ENCODE measurements at places on chromosomes 6 and 20.
A peak's percentile ranks its signal among the peaks of the same experiment; 100 is the strongest.

GRCh38 chr6:169890049-169890448, 138.6 kb downstream of the ERMARD start:
- H3K27me3 ChIP-seq: no peaks in the 10 kb centered on the region
- DNase-seq: no peak
- no peaks in the 10 kb centered on the region for H3K4me1 ChIP-seq
- H3K36me3 ChIP-seq: no peaks in the 10 kb centered on the region
- no peak overlapping the region for H3K27ac ChIP-seq

GRCh38 chr20:45311589-45312211, 3.6 kb upstream of the MATN4 start:
- H3K4me1 ChIP-seq: peaks cover 6% of the 10 kb centered on the region
- H3K27ac ChIP-seq: no peak overlapping the region
- no peaks in the 10 kb centered on the region for H3K36me3 ChIP-seq
- H3K27me3 ChIP-seq: no peaks in the 10 kb centered on the region

DNA sequence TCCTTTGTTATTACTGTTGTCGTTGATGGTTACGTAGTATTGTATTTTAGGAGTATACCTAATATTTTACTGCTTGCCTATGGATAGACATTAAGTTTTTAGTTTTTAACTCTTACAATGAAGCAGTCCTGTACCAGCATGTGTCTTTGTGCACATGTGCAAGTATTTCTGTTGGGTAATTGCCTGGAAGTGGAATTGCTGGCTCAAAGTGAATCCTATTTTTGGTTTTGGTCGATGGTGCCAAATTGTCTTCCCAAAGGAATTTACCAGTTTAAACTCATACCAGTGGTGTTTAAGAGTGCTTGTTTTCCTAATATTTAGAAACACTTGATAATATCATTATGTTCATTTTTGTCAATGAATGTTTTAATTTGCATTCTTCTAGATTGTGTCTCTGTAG, 75.5 kb downstream of the ANKS1A start:
- no peaks in the 10 kb centered on the region for H3K27me3 ChIP-seq
- no peak for DNase-seq
- no peaks in the 10 kb centered on the region for H3K36me3 ChIP-seq

GRCh38 chr6:71336901-71337300, 48.3 kb downstream of the OGFRL1 start:
- no peaks in the 10 kb centered on the region for H3K36me3 ChIP-seq
- no peak overlapping the region for H3K4me3 ChIP-seq
- no peaks in the 10 kb centered on the region for H3K4me1 ChIP-seq
- no peaks in the 10 kb centered on the region for H3K27me3 ChIP-seq

DNA sequence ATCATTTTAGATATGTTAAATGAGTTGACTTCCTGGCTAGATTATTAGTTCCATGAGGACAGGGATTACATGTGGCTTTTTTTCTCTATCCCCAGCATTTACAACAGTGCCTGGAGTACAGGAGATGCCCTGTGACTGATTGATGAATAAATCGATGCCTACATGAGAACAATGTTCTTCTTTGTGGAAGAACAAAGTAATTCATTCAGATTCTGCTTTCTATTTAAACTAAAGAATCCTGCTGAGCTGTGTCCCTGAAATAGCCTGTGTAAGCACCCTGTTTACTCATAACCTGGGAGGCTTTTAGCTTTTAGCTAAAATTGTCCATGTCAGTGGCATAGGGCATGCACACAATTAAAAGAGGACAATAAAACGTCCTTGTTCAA, 125.1 kb upstream of the BTBD3 start:
- no peaks in the 10 kb centered on the region for H3K36me3 ChIP-seq
- no peak overlapping the region for H3K27ac ChIP-seq
- H3K4me3 ChIP-seq: no peak overlapping the region

DNA sequence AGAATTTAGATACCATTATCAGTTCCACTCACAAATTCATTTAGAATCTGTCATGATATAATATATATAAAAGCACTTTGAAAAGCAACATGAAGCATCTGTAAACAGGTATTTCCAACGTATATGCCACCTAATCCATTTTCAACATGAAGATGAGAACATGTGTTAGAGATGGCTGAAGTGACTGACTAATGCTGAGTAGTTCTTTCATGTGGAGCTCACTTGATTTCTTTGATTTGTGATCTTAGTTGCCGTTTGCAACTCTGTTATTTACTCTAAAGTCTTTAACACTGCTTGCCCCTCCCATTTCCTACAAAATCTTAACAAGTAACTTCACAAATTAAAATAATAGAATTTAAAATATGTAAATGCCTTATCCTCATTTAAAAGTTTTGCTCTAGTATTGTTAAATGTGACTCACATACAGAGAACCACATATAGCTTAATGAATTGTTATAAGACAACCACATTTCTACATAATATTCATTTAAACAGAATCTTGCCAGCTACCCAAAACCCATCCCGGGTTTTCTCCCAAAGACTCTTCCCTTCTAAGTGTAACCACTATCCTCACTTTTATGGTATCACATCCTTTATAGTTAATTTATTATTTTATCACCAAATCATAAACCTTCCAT, 78.3 kb downstream of the ME1 start:
- no peaks in the 10 kb centered on the region for H3K27me3 ChIP-seq
- DNase-seq: no peak
- no peak overlapping the region for H3K4me3 ChIP-seq
- no peaks in the 10 kb centered on the region for H3K36me3 ChIP-seq
- H3K27ac ChIP-seq: no peak overlapping the region

DNA sequence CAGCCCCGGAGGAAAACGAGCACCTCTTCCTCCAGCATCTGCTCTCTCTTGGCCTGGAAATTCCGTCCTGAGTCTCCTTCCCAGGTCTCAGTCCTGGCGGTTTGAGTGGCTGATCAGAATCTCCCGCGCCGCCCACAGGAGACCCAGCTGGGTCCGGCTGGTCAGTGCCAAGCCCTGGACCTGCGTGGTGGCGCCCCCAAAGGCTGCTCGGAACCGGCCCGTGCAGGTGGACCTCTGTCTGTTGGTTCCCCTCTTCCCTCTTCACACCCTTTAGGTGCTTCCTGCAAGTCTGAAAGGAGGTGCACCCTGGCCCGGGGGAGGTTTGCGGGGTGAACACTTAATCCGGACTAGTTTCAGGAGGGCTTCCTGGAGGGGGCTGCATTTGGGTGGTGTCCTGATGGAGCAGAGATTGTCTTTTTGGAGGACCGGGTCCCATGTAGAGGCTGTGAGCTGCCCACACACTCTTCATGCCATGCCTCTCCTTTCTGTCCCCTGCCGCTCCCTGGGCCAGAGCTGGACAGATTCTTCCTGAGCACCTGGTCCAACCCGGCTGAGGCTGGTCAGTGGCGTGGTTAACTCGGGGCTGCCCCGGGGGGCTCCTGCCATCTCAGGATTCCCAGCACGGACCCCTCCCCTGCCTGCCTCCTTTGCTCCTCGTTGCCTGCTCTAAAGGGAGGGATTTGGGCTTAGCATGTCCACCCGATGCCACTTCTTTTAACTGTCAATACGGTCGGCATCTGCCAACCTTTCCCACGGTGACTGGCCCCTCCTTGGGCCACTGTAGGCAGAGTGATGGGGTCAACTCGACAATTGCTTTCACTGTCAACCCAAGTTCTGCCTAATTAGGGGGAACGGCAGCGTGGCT, 16.5 kb upstream of the BHLHE23 start:
- H3K4me3 ChIP-seq: no peak overlapping the region
- peak; percentile 31 for DNase-seq
- H3K27me3 ChIP-seq: no peaks in the 10 kb centered on the region
- H3K4me1 ChIP-seq: peaks cover 5% of the 10 kb centered on the region
- H3K27ac ChIP-seq: no peak overlapping the region

DNA sequence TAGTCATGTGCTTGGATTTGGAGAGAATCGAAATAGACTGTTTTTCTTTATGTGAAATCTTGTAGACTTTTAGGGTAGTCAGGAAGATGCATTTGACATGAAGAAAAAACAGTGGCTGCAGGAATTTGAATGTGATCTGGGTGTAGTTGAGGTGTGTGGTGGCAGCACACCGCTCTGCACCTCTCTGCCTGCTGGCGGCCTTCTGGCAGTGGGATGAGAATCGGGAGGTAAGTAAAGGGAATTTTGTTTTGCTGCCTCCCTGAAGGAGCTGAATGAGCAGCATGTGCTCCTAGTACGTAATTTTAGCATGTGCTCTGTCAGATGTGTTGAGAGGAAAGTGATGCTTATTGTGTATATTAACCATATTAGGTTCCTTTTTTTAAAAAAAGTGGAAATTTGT, 3.2 kb downstream of the TPD52L2 start:
- H3K27me3 ChIP-seq: no peaks in the 10 kb centered on the region
- H3K4me1 ChIP-seq: peaks cover 30% of the 10 kb centered on the region
- H3K36me3 ChIP-seq: peaks cover 9% of the 10 kb centered on the region
- no peak for DNase-seq
- H3K4me3 ChIP-seq: no peak overlapping the region
- H3K27ac ChIP-seq: no peak overlapping the region

DNA sequence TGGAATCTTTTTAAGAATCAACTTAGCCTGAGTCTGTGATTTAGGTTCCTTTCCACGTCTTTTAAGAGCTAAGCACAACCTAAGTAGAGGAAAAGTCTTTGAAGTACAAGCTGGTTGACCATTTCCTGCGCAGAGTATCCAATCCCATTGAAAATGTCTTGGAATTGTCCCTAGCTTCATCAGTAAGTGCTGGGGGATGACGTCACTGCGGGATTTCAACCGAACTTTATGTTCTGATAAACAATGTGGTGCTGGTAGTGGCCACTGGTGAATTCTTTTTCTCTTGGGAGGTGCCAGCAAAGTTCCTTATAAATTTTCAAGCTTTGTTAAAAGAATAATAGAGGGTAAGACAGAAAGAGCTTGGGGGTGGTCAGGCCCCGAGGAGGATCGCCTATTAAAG, 69.2 kb downstream of the PDE7B start:
- H3K4me1 ChIP-seq: no peaks in the 10 kb centered on the region
- DNase-seq: no peak
- H3K36me3 ChIP-seq: no peaks in the 10 kb centered on the region
- no peak overlapping the region for H3K4me3 ChIP-seq
- H3K27ac ChIP-seq: no peak overlapping the region

DNA sequence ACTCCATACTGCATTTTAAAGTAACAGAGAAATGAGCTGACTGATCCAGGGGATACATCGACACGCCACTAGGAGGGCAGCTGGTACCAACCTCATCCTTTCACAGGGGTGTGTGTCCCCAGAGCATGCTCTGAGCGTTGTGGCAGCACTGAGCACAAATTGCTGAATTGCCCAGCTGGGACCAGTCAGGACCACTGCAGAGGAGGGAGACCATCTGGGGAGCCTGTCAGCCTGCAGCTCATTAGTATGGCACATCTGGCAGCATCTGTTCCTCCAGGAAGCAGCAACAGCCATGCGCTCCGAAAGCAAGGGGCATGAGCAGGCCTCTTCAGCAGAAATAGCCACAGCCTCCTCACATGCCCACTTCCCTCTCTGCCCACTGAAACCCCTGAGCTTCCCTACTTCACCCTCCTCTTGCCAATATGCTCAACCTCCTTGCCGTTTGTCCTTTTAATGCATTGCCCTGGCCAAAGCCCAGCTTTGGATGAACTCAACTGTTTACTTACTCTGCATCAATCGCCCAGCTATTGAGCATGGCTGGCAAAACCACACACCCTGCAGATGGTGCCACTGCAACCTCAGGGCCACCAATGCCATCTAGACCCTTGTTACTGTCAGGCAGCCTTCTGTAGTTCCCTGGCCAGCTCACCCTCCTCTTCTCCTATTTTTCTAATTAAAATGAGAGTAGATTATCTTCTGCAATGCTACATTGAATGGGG, 77.6 kb upstream of the NEDD9 start:
- peaks cover 4% of the 10 kb centered on the region for H3K36me3 ChIP-seq
- no peak overlapping the region for H3K4me3 ChIP-seq
- DNase-seq: no peak
- H3K27ac ChIP-seq: no peak overlapping the region
- no peaks in the 10 kb centered on the region for H3K4me1 ChIP-seq

- H3K27me3 ChIP-seq: no peaks in the 10 kb centered on the region
- peaks cover 21% of the 10 kb centered on the region for H3K36me3 ChIP-seq
- H3K4me3 ChIP-seq: no peak overlapping the region
- peaks cover 63% of the 10 kb centered on the region for H3K4me1 ChIP-seq
Observed at GRCh38 chr20:58312836-58313235, 3.3 kb downstream of the RAB22A start.

DNA sequence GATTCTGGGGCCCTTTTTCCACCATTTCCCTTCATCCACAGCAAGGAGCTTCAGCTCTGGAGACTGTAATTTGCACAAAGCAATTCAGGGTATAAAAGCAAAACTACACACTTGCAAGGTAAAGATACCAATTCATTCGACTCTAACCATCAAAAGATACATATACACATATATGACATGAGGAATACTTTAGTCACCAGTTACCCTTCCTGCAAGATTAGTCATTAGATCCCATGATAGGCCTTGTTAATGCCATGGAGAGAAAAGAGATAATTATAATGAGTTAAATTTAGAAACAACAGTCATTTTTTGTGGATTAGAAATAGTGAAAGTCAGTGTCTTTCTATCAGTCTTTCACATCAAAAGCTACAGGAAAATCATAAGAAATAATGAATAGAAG, 204.2 kb downstream of the KCNQ5 start:
- H3K36me3 ChIP-seq: no peaks in the 10 kb centered on the region
- H3K27me3 ChIP-seq: no peaks in the 10 kb centered on the region
- no peak overlapping the region for H3K4me3 ChIP-seq
- H3K27ac ChIP-seq: no peak overlapping the region
- H3K4me1 ChIP-seq: no peaks in the 10 kb centered on the region
- DNase-seq: no peak

DNA sequence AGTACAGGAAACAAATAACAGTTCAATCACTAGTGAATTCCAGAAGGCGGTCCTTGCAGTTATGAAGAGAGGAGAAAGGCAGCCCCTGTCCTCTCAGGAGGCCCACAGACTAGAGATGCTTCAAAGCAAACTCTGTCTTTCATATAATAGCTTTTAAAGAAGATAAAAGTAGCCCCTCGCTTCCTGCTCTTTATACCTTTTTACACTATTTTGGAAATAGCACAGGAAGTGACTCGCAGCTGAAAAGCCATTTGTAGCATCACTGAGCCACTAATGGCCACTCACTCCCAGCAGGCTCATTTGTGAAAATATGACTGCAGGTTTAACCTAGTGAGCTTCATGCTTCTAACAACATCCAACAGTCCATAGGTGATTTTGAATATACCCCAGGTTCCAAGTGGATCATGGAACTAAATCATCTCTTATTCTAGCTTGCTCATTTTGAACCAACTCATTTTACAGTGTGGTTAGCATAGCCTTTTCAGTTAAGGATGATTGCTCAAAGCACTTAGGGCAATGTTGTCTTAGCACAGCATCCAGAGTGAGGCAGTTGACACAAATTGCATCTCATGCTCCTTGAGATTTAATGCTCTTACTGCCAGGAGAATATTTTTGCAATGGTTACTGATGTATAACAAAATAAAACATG, 136.0 kb upstream of the NRSN1 start:
- no peak for DNase-seq
- no peaks in the 10 kb centered on the region for H3K27me3 ChIP-seq
- H3K36me3 ChIP-seq: no peaks in the 10 kb centered on the region
- H3K4me1 ChIP-seq: no peaks in the 10 kb centered on the region
- H3K27ac ChIP-seq: no peak overlapping the region

DNA sequence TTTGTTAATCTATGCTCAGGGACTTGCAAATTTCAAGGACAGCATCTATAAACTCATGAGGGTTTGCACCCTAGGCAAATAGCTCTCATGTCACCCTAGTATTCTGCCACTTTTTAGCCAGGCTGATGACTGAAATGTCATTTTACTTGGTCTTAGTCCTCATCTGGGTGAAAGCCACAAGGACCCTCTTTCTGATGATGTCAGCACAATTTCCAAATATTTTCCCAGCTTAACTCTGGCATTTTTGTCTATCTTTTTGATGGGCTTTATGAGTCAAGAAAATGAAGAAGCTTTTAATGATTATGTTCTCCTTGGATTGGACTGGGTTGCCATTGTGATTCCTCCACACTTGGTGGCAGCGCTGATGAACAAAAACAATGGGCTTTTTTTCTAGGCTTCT, 420.1 kb upstream of the BTBD3 start:
- no peaks in the 10 kb centered on the region for H3K4me1 ChIP-seq
- H3K27ac ChIP-seq: no peak overlapping the region
- no peak for DNase-seq
- no peaks in the 10 kb centered on the region for H3K27me3 ChIP-seq
- no peaks in the 10 kb centered on the region for H3K36me3 ChIP-seq
